ENCODE measurements at places on chromosomes 6 and 20.
A peak's percentile ranks its signal among the peaks of the same experiment; 100 is the strongest.

GRCh38 chr6:55557146-55557545 is 21.8 kb downstream of the HMGCLL1 start:
- DNase-seq = no peak

- DNase-seq = no peak
These were observed 138.1 kb upstream of the JARID2 start for GRCh38 chr6:15107644-15108382.

- DNase-seq = no peak
These were observed 9.8 kb downstream of the FOXQ1 start for GRCh38 chr6:1321738-1322137.

- no peak for DNase-seq
These were observed 701 bp downstream of the RFX6 start for GRCh38 chr6:116877743-116878142.

- DNase-seq = peak; percentile 99
These were observed 33.8 kb upstream of the PLCB4 start for GRCh38 chr20:9035126-9035525.

- no peak for DNase-seq
These were observed 280.4 kb downstream of the ALDH8A1 start for GRCh38 chr6:134669485-134669884.

DNA sequence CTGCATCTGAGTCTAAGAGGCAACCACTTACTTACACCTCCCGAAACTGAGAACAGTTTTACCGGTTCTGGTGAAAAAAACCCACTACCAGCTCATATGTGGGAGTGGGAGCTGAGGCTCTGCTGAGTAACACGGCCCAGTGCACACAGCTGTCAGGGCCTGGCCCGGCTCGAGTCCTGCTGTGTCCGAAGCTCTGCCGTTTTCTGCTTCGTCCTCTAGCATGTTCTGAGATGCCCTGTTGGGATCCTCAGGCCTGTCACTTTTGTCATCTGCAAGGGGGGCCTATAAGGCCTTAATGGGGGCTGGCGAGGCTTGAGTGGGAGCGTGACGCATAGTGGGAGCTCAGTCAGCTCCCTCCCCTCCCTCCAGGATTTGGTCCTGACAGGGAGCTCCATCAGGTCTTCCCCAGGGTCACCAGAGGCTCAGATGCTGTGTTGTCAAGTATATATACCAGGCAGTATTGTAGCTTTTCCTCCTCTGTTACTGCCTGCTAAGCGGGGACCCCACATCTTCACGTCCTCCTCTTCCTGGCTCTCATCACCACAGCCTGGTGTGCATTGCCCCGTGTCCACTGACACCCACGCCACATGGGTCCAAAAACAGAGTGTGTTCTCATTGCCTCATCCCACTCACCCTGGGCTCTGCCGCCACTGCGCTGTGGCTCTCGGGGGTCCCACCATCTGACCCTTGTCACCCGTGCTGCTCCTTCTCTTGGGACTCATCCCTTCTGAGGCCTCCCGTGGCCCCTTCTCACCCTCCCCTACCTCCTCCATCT is 45.2 kb upstream of the FANCE start:
- no peak for DNase-seq

GRCh38 chr6:163926642-163927041 is 512.1 kb downstream of the QKI start:
- no peak for DNase-seq

GRCh38 chr20:37816003-37816402 is 86.9 kb upstream of the VSTM2L start:
- no peak for DNase-seq

GRCh38 chr6:160069459-160069858 is 52.2 kb upstream of the SLC22A1 start:
- DNase-seq = no peak

- peak; percentile 43 for DNase-seq
These were observed 243.3 kb downstream of the PRL start for GRCh38 chr6:22053391-22053997.

DNA sequence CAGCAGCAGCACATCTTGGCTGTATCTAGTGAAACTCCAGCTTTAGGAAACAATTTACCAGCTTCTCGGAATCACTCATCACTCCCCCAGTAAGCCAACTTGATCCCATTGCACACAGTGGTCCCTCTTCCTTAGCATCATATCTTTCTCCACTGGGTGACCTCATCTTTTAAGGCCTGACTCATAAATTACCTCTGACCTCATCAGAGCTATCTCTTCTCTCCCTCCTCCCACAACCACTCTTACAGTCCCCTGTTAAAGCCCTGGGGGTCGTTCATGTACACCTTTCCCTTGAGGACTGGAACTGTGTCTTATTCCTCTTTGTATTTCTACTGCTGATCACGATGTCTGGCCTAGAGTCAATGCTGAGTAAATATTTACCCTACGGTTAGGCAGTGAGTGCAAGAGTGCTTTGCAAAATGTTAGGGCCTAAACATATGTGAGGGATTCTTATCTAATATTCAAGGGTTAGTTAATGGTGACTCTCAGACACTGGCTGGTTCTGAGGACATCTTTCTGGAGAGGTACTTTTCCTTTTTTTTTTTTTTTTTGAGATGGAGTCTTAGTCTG is 187.2 kb downstream of the LRFN2 start:
- DNase-seq = no peak

DNA sequence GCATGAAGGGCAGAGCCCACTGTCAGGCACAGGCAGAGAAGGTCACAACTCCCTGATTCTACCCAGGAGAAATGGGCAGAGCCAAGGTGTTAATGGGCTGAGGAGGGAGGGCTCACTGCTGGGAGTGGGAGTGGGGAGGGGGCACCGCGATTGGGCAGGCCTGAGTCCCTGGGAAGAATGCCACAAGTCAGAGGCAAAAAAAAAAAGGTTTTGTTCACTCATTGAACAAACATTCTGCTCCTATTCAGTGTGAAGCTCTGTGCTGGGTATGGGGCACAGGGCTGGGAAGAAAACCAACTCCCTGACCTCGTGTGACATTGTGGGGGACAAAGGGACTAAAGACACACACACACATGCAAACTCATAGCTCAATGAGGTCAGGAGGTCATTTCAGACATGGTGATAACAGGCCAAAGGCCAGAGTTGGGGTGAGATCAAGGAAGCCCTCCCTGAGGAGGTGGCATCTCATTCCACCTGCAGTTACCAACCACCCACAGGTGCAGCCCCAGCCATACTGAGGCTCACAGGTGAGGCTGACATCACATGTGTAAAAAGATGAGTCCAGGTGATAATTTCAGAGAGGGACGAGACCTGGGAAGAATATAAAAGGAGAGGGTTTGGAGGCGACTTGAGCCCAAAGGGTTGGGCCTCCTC is 3.2 kb upstream of the PMEPA1 start:
- no peak for DNase-seq

All from M059J (cell line).